ENCODE measurements at places on chromosomes 4 and X.

GRCh38 chrX:10538831-10539230 is 81.6 kb downstream of the MID1 start:
- no peak for ATAC-seq

GRCh38 chrX:133555782-133556458 is 140.6 kb upstream of the GPC4 start:
- no peak for ATAC-seq

- ATAC-seq, result no peak
Measured at GRCh38 chrX:103453655-103454054, 65.6 kb downstream of the RAB40A start.

- ATAC-seq, result peak; percentile 65
Measured at GRCh38 chr4:174859904-174860303, 30.9 kb upstream of the GLRA3 start.

GRCh38 chrX:2811271-2811670 is 17.5 kb upstream of the GYG2 start:
- ATAC-seq, result no peak

- no peak for ATAC-seq
Measured at GRCh38 chr4:80065601-80066000, 7.4 kb downstream of the ANTXR2 start.

- ATAC-seq, result no peak
Measured at GRCh38 chr4:152599095-152599494, 63.2 kb upstream of the FBXW7 start.

DNA sequence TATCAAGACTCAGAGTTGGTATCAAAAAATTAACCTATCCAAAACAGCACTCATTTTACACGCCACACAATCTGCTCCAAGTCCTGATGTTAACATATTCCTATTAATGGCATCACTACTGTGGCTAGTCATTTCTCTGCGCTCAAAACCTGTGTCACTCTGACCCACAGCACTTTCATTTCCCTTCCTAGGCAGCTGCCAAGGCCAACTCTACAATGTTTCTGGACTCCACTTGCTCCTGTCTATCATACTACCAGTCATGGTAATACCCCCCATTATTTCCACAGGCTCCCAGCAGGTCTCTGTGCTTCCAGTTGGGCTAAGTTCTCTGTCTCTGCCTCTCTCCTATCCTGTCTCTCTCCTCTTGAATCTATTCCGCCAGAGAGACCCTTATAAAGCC is 323.6 kb downstream of the NR3C2 start:
- ATAC-seq, result no peak

- ATAC-seq, result no peak
Measured at GRCh38 chr4:184937030-184937710, 81.1 kb upstream of the HELT start.

GRCh38 chrX:85914431-85914830 is 132.9 kb downstream of the CHM start:
- ATAC-seq, result no peak

DNA sequence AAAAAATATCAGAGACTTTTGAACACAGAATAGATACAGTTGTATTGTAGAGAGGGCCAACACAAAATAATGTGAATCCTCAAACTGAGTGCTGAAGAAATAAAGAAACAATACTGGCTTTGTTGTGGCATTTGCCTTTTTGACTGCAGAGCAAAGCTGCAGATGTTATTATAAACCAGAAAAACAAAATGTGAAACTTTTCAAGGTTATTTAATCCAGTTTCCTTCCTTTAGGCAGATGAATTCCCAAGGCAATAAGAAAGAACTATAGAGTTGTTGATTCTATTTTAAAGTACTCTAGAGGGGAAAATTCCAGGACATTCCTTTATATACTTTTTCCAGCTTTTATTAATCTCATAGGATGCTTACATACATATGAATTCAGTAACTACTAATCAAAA is 186.8 kb downstream of the NDST4 start:
- ATAC-seq, result no peak
